ENCODE measurements at places on chromosomes 5 and 9.

DNA sequence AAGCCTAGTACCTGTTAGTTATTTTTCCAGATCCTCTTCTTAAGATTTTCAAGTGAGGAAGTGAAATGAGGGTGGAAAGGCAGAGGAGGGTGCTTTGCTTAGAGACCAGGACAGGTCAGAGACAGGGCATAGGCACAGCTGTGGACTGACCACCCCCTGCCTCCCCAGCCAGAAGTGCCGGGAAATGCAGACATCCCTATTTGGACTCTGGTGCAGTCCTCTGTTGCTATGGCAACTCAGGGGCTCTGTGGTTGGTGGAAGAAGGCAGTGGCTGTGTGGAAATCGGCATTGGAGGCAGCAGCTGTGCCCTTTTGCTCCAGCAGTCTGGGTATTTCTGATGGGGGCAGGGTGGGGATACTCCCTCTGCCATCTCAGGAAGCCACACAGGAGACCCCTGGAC lies 43.3 kb upstream of the NDFIP1 start:
- DNase-seq: no peak

DNA sequence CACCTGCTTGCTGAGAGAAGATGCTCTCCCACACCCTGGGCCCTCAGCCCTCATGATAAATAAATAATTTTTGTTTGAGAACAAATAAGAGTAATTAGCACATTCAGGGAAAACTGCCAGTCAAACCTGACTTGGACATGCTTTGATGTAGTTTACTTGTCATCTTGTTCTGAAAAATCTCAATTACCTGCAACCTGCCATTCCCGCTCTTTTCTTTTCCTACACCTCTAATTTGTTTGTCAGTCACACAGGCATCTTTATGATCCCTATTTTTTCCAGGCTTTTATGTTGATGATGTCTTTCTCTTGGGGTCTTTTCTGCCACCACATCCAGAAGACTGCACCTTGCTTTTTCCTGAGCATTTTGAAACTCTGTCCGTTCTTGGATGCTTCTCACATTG lies 28.6 kb upstream of the TGFBI start:
- DNase-seq: no peak

DNA sequence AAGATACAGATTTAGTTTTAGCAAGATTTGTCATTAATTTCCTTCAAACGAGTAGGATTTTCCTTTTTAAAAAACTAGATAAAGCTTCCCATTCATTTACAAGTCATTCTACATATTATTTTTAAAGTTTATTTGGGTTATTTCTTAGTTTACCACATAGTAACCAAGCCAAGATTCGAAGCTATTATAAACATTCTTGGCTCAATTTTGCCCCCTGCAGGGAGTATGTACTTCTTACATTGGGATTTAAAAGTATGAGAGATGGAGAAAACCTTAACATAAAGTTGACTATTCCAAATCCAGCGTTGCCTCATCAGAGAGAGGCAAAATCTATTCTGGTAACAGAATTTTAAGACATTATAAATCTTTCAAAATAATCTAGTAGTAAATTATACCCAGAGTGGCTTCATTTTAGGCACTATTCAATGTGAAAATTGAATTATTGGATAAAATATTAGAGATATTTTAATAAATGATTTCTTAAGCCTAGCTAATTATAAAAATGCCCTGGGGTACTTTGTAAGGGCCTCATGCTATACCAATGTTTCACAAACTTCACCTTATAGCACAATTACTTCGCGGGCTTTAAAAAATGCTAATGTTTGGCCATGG lies 39.1 kb downstream of the FBN2 start:
- no peak for DNase-seq

DNA sequence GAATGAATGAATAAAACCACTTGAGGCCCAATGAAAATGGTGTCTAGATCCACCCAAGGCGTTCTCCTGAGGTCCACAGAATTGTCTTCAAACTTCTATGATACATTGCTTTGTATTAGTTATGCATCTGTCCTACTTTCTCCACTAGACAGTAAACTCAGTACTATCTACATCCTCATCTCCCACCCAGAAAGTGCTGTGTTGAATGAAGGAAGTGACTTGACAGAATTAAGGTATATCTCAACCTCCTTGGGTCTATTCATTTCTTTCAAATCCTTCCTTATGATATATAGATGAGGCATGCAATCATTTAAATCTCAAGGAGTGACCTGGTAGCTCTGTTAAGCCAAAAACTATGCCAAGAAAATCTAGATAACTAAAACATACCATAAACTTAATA lies 15.7 kb upstream of the PDCL start:
- no peak for DNase-seq

DNA sequence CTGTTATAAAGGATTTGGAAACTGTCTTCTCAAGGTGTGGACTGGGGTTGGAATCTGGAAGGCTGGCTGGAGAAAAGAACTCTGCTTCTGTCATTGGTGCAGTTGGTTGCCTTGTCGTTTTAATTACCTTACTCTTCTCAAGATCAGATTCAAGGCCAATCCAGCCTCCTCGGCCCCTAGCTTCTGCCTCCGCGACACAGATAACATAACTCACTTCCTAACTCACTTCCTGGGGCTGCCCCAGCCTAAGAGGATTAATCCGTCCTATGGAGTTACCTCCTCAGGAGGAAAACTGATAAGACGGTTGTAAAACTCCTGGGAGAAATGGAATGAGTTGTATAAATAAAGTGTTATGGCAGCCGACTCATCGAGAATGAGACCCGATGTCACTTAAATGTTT lies 389.1 kb upstream of the WWC1 start:
- DNase-seq: no peak

- no peak for DNase-seq
Measured at GRCh38 chr9:93949073-93949693, 6.0 kb downstream of the BARX1 start.

- no peak for DNase-seq
Measured at GRCh38 chr9:479304-479970, 264.8 kb downstream of the DOCK8 start.

DNA sequence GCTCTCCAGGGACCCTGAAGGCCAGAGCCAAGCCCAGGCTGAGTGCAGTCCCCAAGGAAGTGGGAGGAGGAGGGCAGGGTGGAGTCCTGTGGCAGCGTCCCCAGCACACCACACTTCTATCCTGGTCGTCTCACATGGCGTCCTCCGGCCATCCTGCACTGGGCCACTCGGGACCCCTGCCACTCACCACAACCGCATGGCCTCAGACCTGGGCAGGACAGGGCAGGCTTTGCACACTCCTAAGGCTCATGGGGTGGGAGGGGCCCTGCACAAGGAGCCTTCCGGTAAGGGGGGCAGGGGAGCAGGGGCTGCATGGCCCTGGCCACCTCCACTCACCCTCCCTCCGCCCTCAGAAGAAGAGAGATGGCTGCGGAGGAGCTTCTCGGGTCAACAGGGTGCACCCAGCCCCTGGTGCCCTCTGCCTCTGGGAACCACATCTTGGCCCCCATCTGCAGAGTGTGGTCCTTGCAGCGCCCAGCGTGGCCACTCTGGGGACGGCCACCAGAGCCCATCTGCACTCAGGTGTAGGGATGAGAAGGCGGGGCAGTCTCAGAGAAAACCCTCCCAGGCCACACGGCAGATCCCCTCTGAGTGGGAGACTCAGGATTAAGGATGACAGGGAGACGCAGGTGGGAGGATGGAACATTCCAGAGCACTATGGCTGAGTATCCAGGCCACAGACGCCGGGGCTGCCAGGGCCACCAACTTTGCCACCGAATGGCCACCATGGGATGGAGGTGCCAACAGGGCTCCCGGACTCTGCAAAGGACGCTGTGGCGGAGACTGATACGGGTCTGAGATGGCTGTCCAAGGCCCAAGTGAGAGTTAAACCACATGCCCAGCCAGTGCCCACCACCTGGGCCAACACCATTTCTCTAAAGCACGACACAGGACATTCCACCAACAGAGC lies 7.6 kb downstream of the TPPP start:
- DNase-seq: no peak

DNA sequence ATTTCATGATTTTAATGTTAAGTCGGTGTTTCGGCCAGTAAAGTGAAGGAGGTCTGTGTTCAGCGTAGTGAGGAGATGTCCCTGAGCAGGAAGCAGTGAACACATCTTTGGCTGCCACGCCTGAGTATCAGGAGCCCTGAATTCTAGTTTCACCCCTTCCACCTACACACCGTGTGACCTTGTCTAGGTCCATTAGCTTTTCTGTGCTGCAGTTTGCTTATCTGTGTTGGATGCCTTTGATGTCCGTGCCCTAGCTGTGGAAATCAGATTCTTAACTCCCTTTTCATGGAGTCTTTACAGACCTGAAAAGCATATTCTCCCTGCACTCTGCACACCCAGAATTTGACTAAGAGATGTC lies 601 bp downstream of the FBXO38 start:
- no peak for DNase-seq

- no peak for DNase-seq
Measured at GRCh38 chr9:89550346-89550927, 52.5 kb upstream of the SEMA4D start.

- no peak for DNase-seq
Measured at GRCh38 chr5:59133764-59134261, 550.9 kb downstream of the RAB3C start.

- no peak for DNase-seq
Measured at GRCh38 chr5:108543486-108543885, 161.6 kb upstream of the FBXL17 start.

DNA sequence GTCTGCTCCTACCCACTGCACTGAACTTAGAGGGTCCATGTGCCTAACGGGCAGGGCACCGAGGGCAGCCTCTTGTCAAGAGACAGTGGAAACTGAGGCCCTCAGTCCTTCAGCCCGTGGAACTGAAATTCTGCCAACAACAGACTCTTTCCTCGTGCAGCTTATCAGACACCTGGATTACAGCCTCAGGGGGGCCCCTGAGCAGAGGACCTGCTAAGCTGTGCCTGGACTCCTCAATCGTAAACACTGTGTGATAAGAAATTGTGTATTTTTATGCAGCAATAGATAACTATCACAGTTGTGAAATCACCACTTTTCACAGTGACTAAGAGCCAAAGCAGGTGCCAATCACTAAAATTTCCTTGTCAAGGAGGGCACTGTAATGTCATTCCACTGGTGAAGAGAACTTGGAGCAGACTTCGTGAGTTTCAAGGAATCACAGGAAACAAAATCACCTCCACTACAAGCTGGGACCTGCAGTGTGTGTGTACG lies 33.4 kb upstream of the CTSV start:
- DNase-seq: no peak

DNA sequence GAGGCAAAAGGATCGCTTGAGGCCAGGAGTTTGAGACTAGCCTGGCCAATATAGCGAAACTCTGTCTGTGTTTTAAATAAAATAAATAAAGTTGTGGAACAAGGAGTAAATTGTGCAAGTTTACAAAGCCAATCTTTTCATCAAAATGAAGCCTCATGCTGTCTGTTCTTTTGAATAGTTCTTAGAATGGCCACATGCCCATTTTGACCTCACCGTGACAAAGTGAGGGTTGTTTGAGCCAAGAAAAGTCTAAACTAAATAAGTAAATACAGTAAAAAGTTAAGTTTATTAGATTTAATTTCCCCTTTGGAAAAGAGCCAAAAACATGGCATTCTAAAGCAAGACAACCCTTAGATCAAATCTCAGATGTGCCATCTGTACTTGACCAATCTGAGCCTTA lies 165.7 kb downstream of the NDUFS4 start:
- DNase-seq: no peak

DNA sequence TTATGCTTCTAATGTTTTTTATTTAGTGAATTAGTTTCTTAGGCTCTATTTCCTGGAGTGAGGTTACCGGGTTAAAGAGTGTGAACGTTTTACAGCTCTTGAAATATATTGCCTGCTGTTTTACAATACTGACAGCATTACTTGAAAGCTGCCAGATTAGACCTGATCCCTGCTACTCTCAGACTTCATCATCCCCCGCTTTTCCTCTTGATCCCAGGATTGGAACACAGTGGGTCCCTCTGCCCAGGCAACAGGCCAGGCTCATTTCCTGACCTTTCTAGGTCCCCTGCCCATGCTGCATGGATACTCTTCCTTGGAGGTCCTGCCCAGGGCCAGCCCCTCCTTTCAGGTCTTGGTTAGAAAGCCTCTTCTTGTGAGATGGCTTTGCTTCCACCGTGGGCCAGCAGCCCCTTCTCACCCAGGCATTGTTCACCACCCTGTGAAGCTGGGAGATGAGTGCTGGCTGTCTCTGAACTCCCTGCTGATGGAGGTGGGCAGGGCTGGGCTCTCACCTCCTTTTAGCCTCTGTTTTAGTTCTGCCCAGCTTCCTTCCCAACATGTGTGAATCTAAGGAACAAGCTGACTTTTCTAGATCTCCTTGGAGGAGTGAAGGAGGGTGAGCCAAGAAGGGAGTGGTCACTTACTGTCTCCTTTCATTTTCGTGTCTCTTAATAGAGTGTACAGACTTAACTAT lies 15.5 kb upstream of the FAM120AOS start:
- no peak for DNase-seq

- DNase-seq: no peak
Measured at GRCh38 chr9:12785260-12785770, 10.5 kb downstream of the LURAP1L start.

GRCh38 chr9:71763832-71764231 lies 4.5 kb downstream of the CEMIP2 start:
- DNase-seq: no peak

GRCh38 chr9:92439921-92440750 lies 15.9 kb upstream of the OMD start:
- no peak for DNase-seq

DNA sequence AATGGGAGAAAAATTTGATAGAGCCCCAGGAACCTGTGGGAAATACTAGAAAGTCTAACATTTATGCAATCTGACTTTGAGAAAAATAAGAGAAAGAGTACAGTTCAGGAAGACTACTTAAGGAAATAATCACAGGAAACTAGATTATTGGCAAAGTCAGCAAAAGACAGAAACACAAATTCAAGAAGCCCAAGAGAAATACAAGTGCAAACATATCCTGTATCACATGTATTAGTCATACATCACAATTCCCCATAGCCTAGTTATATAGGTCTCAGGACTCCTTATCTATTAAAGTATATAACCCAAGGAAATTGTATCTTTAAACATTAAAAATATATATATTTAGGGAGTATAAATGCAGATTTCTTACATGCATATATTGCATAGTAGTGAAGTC lies 100.8 kb downstream of the HOMER1 start:
- DNase-seq: no peak

DNA sequence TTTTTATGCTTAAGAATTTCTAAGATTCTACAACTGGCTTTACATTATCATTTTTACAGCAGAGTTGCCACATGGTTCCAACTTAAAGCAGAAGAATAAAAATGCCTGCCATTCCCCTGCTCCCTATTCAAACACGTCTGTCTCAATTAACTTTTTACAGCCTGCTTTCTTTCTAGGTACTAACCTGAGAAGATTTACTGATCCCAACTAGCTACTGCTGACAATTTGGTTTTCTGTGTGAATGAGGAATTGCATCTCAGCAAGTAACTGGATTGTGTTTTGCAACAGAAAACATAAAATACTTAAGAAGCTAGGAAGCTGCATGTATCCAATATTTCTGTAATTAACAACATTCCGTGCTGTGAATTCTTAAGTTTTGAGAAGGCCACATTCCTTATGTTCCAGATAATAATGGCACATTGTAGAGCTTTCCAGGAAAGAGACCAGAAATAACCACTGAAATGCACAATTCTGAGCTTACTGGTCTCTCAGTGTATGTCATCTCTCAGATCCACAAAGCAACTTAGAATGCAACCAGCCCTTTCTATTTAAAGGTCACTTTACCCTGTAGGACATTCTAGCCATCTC lies 306.8 kb upstream of the NMUR2 start:
- DNase-seq: no peak
